MCF 10A (cell line): ENCODE measurements at places on chromosomes 2 and 18.

GRCh38 chr18:8303151-8303755 is 306.0 kb upstream of the RAB12 start:
- no peak for DNase-seq

- peak; percentile 33 for DNase-seq
These were observed 205.8 kb downstream of the ZNF385B start for GRCh38 chr2:179655627-179656026.

DNA sequence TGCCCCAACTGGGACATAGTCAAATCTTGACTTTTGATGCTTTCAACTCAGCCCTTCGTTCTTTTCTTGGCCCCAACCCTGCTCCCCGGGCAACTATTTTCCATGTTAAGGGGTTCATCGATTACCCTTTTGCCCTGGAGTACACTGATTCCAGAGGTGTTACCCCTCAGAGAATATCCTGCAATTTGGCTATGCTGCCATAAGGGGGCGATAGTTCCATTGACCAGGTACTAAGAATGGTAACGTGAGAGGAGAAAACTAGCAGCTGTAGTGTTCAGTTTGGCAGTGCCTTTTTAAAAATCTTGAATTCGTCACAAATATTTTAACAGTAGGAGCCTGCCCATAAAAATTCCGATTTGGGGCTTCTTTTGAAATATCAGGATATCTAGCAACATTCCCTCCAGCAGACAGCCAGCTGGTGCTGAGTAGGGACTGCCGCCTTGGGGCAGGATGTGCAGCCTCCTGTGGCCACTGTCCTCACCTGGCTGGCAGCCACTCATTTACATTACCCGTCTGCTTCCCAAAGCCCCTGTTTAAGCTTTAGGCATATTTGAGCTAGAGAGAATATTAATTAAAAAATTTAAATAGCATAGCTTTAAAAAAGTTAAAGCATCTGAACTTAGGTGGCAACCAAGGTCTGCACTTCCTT is 146.3 kb upstream of the SKOR2 start:
- DNase-seq, result peak; percentile 51

- DNase-seq, result peak; percentile 18
These were observed 205.4 kb downstream of the RAB3GAP1 start for GRCh38 chr2:135257383-135258090.

DNA sequence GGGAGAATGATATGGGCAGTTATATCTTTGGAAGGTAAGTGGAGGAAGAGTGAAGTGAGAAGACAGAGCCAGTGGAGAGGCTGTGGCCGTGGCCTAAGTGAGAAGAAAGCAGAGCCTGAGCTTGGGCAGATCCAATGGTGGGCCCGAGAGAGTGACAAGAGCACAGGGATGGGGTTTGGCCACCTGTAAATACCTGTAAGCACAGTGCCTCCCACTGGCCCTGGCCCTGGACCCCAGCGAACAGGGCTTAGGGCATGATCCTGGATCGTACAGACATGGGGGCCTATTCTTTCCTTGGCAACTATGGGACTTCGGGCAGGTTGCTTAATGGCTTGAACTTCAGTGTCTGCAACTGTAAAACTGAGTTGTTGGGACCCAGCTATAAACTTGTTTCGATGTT is 44.1 kb downstream of the MTCL1 start:
- DNase-seq, result no peak

DNA sequence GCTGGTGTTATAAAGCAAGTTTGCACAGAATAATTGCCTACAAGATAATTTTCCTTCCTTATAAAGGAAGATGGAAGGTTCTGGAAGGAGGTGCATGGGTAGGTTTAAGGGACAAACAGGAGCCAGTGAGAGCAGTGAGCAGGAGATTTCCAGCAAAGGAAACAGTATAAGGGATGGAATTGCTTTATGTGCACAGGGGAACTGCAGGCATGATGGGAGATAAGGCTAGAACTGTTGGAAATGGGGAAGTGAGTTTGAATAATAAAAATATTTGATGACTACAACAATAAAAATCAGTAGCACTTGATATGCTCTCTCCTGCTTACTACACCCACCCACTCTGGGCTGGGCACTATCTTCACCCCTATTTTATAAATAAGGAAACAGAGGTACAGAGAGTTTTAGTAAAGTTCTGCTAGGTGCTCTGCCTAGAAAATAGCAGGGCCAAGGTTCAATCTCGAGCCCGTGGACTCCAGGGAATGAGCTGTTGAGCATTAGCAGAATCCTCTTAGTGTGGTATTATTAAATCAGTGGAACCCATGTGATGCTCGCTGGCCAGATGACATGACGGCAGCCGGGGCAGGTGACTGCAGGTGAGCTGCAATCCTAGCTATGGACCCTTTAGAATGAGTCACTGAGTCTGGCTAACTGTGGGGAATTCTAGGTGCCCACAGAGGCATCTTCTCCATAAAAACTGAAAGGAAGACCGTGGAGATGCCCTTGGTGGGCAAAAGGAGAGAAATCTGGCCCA is 302.5 kb downstream of the PIEZO2 start:
- no peak for DNase-seq

DNA sequence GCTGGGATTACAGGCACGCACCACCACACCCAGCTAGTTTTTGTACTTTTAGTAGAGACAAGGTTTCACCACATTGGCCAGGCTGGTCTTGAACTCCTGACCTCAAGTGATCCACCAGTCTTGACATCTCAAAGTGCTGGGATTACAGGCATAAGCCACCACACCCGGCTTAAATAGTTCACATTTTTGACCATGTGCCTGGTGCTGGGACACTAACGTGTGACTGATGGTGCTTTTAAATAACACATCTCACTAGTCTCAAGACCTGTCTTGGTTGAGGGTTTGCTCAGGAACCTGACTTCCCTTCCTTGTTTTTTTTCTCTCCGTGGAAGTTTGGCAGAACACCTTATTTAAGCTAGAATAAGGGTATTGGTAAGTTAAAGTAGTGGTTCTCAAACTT is 8.5 kb downstream of the FMNL2 start:
- DNase-seq, result no peak
